NCI-H1092 (cell line): ENCODE measurements at places on chromosomes 2 and 18.
A peak's percentile ranks its signal among the peaks of the same experiment; 100 is the strongest.

DNA sequence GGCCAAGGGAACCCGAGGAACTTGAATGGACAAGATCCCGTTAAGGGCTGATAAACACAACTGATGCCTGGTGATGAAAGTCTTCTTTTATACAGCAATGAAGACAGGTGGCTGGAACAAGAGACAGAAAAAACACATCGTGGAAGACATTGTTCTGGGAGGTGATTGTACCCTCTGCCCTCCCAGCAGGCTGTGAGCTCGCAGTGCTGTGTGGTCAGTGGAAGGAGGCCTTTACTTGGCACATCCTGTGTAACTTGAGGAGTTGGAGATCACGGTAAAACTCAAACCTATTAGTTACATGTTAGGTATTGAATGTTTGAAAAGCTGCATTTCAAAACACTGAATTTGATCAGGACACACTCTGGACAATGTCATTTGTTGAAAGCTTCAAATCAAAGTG lies 249.9 kb upstream of the EPAS1 start:
- DNase-seq: no peak

- no peak for DNase-seq
Measured at GRCh38 chr2:169815849-169816248, 8.9 kb downstream of the METTL5 start.

GRCh38 chr2:231991664-231992063 lies 30.2 kb downstream of the DIS3L2 start:
- no peak for DNase-seq

- no peak for DNase-seq
Measured at GRCh38 chr2:37869771-37870170, 55.3 kb upstream of the RMDN2 start.

DNA sequence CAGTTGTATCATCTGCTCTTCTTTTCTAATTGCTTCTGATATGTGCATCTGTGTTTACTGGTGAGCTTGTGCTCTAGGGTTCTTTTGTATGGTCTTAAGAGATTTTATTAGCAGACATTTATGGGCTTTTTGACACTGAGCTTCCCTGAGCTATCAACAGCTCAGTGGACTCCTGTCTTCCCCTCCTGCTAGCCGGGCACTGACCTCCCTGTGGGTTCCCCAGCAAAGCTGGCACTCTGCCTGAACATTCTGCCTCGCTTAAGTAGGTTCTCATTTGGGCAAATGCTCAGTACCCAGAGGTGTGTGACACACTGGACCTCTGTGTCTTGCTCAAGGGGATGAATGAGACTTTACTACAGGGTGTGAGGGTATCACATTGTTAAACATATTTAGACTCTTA lies 15.8 kb downstream of the TRAF3IP1 start:
- no peak for DNase-seq

- peak; percentile 8 for DNase-seq
Measured at GRCh38 chr2:105143467-105144151, 97.9 kb upstream of the GPR45 start.

- no peak for DNase-seq
Measured at GRCh38 chr2:208945719-208946256, 478.1 kb upstream of the MAP2 start.

DNA sequence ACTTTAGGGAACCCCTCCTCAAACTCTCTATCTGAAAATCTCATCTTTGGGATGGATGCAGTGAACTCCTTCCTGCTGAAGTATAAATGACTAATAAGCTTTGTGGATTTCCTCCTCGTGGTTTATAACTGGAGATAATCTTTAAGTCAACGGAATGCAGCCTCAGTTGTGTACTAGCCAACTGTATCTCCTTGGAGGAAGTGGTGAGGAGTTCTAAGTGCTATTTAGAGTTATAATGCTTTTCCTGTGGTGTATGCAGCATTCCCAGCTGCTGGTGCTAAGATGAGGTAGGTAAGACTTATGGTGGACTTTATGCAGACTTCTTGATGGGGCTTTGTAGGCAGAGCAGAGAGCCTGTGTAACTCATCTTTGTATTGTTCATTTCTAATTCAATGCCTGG lies 90.9 kb downstream of the LYPD6B start:
- no peak for DNase-seq

- DNase-seq: no peak
Measured at GRCh38 chr18:75862458-75862857, 435.0 kb upstream of the SMIM21 start.

DNA sequence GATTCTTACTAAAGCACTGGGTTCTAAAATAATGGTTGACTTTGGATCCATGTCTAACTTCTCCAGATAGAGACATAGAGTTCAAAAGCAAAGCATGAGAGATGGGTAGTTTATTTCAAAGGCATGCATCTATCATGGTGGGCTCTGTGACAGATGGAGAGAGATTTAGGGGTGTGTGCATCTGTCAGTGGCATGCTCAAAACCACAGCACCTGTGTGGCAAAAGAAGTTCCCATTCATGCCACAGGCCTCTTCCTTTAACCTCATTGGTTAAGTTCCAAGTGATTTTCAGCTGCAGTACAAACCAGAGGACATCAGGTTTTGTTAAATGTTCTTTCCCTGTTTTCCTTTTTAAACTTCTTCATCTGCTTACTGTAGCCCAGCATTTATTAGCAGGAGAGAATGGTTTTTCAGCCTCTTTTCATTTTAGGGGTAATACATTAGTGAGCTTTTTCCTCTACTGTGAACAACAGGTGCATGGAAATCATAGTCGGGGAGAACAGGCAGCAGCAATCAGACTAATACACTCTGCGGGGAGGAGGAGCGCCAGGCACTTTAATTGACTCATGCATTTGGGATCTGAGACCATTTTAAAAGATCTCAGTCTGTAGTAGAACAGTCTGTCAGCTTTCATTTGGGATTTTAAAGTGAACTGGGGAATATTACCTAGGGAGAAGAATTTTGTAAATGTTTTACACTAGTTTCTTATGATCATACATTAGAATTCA lies 52.4 kb upstream of the UPP2 start:
- DNase-seq: no peak

- no peak for DNase-seq
Measured at GRCh38 chr18:42374961-42375360, 419.9 kb downstream of the PIK3C3 start.

DNA sequence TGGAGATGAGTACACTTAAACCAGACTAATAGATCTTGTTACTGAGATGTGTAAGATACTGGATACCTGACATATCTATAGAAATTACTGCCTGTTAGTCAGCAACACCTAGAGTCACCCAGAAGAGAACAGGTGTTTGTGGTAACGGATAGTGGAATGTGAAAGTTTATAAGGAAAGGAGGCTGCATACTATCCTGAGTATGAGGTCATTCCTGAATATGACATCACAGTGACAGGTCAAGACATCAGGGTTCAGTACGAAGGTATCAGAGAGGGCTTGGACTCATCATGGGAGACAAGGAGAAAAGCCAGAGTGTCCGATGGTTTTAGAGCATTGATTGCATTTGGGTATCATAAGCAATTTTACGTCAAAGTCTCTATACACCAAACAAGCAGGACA lies 55.3 kb downstream of the ABCA12 start:
- no peak for DNase-seq

- no peak for DNase-seq
Measured at GRCh38 chr2:10079266-10079869, 843 bp downstream of the CYS1 start.

DNA sequence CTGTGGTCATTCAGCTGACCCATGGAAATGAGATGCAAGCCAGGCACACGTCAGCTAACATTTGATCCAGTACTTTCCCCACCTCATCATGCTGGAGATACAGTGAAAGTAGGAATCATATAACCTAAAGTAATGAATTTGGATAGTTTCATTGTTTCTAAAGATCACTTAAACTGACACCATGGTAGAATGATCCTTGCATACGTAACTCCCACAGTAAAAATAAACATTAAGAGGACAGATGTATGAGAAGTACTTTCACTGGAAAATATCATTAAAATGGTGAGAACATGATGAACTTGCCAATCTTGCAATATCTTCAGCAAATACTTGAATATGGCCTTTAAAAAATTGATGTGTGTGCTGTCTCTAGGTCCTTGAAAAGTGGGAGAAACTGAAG lies 85.4 kb downstream of the MAIP1 start:
- DNase-seq: no peak

GRCh38 chr2:136582628-136583205 lies 182.6 kb upstream of the THSD7B start:
- DNase-seq: no peak

DNA sequence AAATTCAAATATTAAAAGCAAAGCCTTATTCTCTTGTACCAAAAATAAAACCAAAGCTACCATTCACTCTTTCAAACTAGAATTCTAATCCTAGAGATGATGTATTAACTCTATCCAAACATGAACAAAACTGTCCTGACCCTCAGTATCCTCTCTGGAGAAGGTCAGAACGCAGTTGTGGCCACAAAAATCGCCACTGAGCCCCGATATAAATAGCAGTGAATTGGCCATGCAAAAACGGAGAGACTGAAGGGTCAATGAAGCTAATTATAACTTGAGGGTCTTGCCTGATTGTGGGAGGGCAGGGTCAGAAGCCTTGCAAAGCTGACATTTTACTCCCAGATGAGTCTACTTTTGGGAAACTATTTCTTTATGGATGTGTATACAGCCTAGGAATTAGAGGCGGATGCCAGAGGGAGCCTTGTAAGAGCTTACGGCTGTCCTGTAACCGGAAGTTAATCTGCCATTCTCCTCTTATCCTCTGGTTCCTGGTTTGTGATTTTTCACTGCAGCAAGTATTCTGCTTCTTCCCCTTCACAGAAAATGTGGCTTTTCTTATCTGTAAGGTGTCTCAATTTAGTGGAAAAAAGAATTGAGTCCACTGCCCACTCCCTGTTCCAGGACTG lies 28.1 kb downstream of the CAVIN2 start:
- no peak for DNase-seq

DNA sequence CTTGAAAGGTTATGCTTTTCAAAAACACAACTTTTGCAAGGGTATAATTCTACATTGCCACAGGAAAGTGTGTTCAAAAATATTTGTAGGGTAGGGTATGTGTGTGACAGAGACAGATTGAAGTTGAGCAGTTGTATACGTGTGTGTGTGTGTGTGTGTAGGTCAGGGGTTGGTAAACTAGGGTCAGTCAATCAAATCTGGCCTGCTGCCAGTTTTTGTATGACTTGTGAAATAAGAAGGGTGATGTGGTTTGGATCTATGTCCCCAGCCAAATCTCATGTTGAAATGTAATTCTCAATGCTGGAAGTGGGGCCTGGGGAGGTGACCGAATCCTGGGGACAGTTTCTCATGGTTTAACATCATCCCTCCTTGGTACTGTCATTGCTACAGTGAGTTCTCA lies 148.2 kb downstream of the CERS6 start:
- DNase-seq: no peak

DNA sequence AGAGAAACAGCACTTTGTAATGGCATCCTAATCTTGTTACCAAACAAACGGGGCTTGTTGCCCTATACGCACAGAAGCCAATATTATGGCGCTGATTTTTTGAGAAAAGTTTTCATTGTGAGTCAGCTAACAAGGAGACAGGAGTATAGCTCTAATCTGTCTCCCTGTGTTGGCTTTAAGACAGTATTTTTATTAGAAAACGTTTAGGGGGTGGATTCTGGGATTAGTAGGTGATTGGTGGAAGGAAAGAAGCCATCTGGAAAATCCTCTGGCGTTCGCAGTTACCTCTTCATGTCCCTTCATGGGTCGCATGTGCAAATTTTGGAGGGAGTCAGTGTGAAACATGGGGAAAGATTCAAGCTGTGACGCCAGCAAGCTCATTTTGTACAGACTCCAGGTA lies 698 bp upstream of the TMEM237 start:
- DNase-seq: no peak

DNA sequence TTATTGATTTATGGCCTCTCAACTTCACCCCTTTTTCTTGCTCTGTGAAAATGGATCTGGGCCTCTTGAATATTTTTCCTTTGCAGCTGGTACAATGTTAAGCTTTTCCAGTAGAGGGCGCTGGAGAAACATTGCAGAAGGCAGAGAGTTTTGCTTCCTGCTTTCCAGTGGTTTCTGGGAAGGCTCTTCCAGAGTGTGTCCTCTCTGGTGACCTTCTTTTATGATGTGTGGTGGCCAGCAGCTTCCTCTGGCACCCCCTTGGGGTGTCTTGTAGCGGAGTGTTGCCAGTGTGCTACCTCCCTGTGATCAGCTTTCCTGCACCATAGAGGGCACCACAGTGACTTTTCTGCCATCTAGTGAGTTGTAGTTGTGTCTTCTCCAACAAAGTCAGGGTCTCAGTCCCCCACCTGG lies 25.4 kb upstream of the MGAT5 start:
- no peak for DNase-seq

- DNase-seq: no peak
Measured at GRCh38 chr2:71496156-71496770, 42.9 kb downstream of the DYSF start.

GRCh38 chr2:181632733-181633401 lies 24.0 kb downstream of the CERKL start:
- no peak for DNase-seq

DNA sequence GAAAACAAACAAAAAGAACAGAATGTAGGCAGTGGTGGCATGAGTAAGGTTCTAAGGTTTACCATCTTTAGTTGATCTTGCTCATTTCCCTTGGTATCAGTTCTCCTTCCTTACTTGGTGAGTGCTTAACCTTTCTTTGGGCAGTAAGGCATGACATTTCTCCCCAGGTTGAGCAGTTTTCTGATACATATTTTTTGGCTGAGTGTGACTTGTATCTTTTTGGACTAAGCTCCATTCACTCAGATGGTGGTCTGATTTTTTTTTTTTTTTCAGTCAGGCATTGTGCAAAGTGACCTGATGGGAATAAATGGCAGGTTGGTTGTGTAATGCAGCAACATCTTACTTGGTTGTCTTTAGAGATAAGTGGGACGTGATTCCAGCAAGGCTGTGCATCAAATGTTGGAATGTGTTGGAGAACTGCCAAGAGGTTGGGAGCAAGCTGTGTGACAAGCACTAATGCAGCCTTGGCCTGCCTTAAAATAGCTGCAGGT lies 15.1 kb downstream of the SPTBN1 start:
- no peak for DNase-seq

DNA sequence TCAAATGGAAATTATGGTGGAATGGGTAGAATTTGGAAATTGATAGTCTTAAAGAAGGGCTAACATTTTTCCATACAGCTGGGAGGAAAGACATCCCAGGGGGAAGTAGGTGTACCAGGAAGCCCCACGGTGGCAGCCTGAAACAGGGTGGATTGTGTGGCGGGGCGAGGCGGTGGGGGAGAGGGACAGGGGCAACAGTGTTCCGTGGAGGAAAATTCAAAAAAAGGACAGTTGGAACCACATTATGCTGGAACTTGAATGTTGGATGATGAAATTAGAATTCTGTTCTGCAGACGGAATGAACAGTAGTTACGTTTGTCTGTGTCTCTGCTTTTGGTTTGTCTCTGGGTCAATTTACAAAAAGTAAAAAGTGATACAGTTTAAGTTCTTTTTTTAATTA lies 10.6 kb upstream of the CIB4 start:
- no peak for DNase-seq

GRCh38 chr2:148865512-148865911 lies 9.5 kb upstream of the KIF5C start:
- no peak for DNase-seq

GRCh38 chr2:27024812-27025211 lies 8.0 kb upstream of the TMEM214 start:
- no peak for DNase-seq

DNA sequence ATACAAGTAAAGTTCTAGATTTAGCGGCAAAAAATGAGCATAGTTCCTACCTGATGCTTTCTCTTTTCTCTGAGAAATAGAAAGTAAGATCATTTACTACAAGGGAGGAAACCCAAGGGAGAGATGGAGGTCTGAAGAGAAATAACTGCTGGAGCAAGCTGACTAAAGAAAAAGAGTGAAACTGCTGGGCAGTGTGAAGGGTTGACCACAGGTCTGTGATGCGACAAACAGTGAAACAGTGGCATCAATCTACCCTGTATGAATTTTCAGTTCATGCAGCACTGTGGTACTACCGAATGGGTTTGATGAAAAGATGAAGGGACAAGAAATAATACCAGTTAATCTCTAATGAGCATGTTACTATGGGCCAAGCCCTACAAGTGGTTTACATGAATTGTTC lies 52.2 kb downstream of the CUL3 start:
- no peak for DNase-seq
